ENCODE measurements at places on chromosomes 3 and 15.
A peak's percentile ranks its signal among the peaks of the same experiment; 100 is the strongest.

DNA sequence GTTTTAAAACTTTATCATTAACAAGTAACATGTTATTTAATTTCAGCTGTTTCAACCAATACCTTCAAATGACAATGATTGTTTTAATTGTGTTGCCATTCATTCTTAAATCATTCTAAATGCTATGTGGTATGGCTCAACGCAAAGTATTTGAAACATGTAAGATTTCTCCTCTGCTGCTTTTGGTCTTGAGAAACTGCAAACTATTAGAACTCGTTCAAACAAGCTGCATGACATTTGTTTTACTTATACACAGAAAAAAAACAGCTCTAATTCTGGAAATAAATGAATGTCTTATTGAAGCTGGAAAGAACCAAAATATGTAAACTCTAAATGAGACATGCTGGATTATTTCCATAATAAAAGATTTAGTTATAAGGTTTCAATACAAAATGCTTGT lies 29.3 kb downstream of the FBN1 start:
- no peak for DNase-seq

- DNase-seq: no peak
These were observed 264.9 kb upstream of the TPM1 start for GRCh38 chr15:62777671-62778070.

- DNase-seq: no peak
These were observed 25.7 kb downstream of the IQGAP1 start for GRCh38 chr15:90413411-90414379.

DNA sequence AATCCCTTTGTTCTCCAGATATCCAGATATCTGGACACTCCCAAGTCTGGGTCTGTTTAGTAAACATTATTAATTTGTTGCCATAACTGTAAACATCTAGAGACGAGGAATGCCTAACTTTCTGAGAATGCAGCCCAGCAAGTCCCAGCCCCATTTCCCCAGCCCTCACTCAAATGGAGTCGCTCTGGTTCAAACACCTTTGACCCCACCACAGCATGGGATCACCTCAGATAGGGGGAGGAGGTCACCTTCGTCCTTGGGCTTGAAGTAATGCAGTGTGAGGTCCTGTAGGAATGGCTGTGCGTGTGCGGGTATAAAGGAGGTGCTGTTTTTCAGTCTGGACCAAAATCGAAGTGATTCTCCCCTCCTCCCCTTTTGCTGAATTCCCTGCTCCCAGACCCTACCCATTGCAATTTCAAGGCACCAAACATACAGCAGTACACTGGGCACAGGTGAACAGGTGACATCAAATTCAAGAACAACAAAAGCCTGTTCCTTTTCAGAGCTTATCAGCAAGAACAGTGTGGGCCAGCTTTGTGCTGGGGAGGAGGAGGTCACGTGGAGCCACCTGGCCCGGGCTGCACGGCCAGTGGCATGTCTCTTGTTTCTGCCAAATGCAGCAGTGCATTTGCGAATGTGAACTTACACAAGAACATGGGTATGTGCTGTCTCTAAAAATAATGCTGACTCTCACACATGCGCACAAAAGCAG lies 57.5 kb upstream of the TRPM1 start:
- DNase-seq: no peak

DNA sequence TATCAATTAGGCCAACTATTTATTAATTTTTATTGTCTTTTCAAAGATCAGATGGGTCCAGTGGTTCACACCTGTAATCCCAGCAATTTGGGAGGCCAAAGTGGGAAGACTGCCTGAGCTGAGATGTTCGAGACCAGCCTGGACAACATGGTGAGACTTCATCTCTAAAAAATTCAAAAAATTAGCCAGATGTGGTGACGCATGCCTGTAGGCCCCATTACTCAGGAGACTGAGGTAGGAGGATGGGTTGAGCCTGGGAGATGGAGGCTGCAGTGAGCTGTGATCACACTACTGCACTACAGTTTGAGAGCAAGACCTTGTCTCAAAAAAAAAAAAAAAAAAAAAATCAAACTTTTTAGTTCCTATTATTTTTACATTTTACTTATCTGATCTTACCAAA lies 8.2 kb downstream of the AP3S2 start:
- no peak for DNase-seq

- DNase-seq: no peak
These were observed 122.6 kb downstream of the CADM2 start for GRCh38 chr3:85081191-85081906.

GRCh38 chr3:69491975-69492374 lies 106.1 kb upstream of the FRMD4B start:
- DNase-seq: no peak

GRCh38 chr3:53131096-53131495 lies 861 bp upstream of the RFT1 start:
- no peak for DNase-seq

DNA sequence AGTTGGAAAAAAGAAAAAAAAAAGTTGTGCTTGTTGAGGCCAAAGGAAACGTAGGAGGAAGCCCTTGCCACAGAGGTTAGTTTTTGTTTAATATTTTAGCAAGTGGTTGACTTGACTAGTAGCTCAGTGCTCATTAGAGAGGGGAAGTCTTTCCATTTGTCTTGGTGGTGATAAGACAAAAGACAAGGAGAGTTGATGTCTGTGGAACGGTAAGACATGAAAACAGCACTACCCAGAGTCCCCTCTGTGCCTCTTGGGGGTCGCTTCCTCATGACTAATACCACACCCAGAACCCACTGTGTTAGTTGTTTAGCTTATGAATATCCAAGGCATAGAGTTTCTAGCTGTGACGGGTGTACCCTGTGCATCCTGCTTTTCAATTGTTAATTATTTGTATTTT lies 211.4 kb downstream of the ITPR1 start:
- DNase-seq: peak; percentile 9

- no peak for DNase-seq
These were observed 584 bp upstream of the XCR1 start for GRCh38 chr3:46027736-46028397.

GRCh38 chr3:177618873-177619733 lies 421.8 kb upstream of the TBL1XR1 start:
- no peak for DNase-seq

DNA sequence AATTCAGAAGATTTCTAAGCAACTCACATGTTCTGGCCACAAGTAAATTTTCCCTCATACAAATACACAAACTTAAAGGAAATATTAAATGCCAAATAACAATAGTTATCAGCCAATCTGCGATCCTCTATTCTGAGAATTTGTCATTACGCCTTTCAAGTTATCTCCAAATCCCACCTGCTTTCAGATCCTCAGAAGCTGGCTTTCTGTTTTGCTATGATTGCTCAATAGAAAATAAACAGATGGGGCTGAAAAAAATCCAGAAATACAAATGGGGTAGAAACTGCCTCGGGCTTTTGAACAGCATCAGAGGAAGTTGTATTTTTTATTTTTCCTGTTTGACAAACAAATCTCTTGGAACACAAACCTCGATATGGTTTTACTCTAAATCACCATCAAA lies 74.0 kb upstream of the CNTN4 start:
- no peak for DNase-seq

- no peak for DNase-seq
These were observed 92.5 kb downstream of the ADAMTS17 start for GRCh38 chr15:100249096-100249815.

DNA sequence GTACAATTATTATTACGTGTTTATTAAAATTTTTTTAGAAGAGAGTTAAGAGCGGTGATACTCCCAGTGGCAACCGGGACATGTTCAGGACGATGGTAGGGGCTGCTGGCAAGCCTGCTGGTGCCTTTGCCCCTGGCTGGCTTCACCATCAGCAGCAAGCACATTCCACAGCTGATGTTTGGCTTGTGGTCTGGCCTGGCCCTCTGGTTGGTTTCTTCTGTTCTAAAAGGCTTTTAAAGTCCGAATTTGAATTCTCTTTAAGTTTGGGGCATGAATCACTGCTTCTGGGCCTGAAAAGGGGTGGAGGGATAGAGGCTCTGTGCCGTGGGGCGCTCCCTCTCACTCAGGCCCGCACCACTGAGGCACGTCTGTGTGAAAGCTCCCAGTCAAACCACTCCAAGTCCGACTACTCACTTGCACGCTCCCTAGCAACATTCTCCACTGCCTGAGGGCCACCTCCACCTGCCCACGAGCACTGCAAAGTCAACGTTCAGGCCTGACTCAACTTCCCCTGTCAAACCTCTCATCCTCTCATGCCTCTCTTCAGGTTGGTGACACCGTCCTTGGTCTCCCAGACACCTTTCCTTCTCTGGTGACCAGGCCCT lies 10.1 kb downstream of the ITGA11 start:
- no peak for DNase-seq

- no peak for DNase-seq
These were observed 9.6 kb downstream of the NEK11 start for GRCh38 chr3:131036200-131036816.

- DNase-seq: no peak
These were observed 27.9 kb downstream of the CYP8B1 start for GRCh38 chr3:42847731-42848130.

GRCh38 chr3:150371741-150372254 lies 36.3 kb upstream of the TSC22D2 start:
- DNase-seq: no peak

DNA sequence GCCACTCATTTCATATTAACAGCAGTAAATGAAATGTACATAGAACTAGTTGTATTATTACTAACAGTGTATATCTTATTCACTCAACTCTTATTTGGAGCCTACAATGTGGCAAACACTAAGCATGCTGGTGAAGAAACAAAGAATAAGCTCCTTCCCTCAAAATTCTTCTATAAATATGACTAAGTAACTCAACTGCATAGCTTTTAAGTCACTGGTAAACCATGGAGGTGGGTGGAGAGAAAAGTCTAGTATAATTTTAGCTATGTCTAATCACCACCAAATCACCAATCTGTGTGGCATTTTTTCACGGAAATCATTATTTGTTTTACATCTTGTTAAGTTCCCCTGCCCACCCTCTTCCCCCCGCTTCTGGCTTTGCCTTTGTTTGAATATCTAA lies 17.5 kb downstream of the COPS2 start:
- DNase-seq: no peak

Measured in CD4-positive, CD25-positive, alpha-beta regulatory T cell (primary cell).